ENCODE measurements at places on chromosomes 3 and 15.

GRCh38 chr3:77933926-77934325 is 894.0 kb downstream of the ROBO2 start:
- no peak for DNase-seq

GRCh38 chr3:130935761-130936492 is 42.0 kb downstream of the ATP2C1 start:
- peak; percentile 38 for DNase-seq

GRCh38 chr15:71116366-71116765 is 1.1 kb downstream of the THSD4 start:
- no peak for DNase-seq

- DNase-seq = no peak
Observed at GRCh38 chr3:51544011-51544775, 5.7 kb downstream of the RAD54L2 start.

- DNase-seq = no peak
Observed at GRCh38 chr3:19183584-19183983, 35.3 kb downstream of the KCNH8 start.

GRCh38 chr15:33309602-33310276 is 1.0 kb upstream of the RYR3 start:
- DNase-seq = no peak

DNA sequence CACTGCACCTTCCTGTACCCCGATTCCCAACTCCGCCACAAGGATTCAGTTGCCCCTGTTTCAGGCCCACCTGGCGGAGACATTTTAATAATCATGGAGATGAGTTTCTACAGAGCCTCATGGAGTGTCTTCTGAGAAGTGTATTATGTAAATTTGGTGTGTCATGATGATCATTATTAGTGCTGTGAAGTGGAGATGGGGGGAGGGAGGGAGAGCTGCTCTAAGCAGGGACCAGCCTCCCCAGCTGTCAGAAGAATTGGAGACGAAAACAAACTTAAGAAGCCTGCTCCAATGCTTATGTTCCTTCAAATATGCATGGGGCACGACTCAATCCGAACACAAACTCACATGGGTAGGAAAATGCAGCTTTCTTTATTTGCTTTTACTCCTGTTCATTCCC is 127.8 kb downstream of the EPHB1 start:
- no peak for DNase-seq

- DNase-seq = no peak
Observed at GRCh38 chr3:72341920-72342319, 506.3 kb downstream of the SHQ1 start.

DNA sequence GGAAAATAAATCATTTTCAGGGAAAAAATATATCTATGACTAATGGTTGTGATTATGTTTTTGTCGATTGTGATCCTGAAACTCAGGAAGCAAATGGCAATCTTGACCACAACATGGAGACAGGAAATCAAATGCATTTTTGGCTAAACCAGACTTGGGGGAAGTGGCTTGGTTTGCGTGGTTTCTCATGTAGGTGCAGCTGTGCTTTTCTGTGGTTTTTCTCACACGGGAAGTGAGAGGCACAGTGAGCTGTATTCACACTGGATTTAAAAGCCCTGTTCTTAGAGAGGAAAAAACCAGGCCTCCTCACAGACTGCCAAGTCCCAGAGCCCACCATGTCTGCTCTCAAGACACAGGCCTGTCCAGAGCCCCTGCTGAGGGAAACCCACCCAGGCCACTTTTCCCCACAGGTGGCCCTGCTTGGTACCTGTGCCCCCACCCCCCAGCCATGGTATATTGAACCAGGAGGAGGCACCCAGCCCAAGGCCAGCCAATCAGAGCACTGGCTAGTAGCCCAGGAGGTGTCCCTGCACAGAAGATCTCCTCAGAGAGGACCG is 46.1 kb downstream of the BTD start:
- DNase-seq = peak; percentile 97

GRCh38 chr15:41691471-41691870 is 31.3 kb downstream of the MGA start:
- no peak for DNase-seq

- no peak for DNase-seq
Observed at GRCh38 chr3:56800832-56801661, 702 bp downstream of the ARHGEF3 start.

GRCh38 chr15:44710236-44711095 is 657 bp downstream of the PATL2 start:
- DNase-seq = no peak

GRCh38 chr3:139630542-139630941 is 47.2 kb downstream of the NMNAT3 start:
- no peak for DNase-seq

DNA sequence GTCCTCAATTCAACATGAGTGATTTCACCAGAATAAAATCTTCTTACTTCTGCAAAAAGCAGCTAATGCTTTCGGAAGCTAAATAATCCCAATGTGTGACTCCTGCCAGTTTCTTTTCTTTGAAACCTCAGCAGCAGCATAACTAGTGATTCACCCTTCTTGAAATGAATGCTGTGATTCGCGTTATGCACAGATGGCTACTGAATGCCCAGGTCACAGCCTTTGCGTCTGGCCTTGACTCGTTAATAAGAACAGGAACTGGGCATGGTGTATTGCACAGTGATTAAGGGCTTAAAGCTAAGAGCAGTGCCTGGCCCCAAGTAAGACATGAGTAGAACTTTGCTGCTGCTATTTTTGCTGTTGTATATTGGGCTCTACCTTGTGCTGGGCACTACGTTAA is 19.0 kb downstream of the CGNL1 start:
- peak; percentile 65 for DNase-seq

DNA sequence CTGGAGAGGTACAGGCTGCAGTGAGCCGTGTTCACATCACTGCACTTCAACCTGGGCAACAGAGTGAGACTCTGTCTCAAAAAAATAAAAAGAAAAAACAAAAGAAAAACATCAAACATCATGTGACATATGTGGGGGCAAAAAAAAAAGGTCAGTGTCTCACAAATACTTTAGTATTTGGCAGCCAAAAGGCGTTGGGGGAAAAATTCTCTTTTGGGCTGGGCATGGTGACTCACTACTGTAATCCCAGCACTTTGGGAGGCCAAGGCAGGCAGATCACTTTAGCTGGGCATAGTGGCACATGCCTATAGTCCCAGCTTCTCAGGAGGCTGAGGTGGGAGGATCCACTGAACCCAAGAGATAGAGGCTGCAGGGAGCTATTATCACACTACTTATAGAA is 47.6 kb downstream of the TMCC1 start:
- no peak for DNase-seq

DNA sequence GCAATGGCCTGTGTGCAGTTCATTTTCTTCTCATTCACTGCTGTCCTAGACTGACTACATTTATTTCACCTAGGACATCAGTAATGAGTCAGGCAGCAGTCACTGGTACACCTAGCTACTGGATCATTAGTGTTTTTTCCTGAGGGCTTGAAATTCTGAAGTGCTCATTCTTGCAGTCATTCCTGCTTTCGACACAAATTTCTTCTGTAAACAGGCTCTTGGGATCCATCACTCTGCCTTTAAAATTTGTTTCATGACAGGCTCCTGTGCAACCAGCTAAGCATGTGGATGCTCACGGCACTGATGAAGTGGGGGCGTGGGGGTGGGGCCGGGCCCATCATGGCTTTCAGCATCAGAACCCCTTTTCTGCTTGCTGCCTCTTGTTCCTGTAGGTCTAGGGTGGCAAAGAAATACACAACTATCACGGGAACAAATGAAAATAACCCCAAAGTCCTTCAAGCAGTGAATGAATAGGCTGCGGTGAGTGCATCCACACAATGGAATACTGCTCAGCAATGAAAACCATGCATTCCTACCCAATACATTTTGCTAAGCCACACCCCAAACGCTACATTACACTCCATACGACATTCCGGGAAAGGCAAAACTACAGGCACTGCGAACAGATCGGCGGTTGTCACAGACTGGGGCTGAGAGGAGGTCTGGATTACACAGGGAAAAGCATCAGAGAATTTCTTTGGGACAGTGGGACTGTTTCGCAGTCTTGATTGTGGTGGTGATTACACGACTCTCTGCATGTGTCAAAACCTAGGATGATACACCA is 9.3 kb upstream of the MELTF start:
- no peak for DNase-seq

DNA sequence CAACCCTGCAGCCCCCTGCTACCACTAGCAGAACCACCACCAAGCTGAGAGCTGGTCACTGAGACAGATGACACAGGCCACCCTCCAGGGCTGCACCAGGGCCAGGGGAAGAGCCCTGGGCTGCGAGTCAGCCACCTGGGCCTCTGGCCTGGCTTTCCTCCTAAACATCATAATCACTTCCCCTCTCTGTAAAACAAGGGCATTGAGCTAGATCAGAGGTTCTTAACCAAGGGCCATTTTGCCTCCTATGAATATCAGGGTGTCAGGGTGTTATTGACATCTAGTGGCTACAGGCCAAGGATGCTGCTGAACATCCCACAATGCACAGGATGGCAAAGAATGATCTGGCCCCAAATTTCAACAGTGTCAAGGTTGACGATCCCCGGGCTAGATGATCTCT is 25.2 kb downstream of the TLE3 start:
- no peak for DNase-seq

DNA sequence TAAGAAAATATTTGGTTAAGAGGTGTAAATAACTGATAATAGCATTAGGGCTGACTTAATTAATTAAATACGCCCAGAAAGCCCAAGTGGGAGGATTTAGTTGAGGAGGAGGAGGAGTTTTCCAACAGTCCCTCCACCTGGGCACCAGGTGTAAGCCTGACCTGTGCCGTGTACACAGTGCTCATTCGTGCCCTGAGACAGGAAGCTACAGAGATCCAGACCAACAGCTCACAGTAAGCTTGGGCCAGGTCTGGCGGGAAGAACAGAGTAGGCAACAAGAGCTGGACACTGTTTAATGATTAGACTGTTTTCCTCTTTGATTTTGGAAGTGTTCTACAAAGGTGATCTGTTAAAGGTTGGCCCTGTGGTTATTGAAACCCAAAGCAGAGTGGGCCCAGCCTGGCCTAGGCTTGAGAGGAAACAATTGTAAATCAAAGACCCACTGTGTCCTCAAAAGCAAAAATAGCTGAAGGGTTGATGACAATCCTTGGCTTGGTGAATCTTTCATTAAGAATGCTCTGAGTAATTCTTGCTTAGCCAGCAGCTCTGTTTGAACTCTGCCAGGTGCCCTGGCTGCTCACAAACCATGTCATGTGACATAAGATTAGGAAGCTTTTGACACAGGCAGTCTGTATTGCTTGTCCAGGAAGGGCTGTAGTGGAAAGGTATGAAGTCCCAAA is 13.8 kb downstream of the SQOR start:
- no peak for DNase-seq

GRCh38 chr3:10121064-10121463 is 5.6 kb downstream of the BRK1 start:
- DNase-seq = no peak

GRCh38 chr15:59133929-59134427 is 29.0 kb downstream of the CCNB2 start:
- no peak for DNase-seq

DNA sequence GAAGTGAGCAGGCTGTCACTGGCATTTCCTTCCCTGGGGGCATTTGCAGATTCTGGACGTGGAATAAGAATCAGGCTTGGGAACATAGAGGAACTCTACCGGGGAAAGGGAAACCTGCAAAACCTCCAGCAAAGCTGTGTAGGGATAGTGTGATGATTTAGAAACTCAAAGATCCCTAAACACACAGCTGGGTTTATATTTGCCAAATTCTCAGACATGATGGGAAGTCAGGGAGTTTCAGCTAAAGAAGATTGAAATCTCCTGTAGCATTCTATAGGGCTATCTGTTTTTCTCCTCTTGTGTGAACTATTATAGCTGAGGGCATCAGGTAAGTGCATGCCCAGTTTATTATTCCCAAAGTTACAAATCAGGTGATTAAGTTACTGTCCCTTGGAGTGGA is 9.2 kb upstream of the CLEC3B start:
- no peak for DNase-seq

DNA sequence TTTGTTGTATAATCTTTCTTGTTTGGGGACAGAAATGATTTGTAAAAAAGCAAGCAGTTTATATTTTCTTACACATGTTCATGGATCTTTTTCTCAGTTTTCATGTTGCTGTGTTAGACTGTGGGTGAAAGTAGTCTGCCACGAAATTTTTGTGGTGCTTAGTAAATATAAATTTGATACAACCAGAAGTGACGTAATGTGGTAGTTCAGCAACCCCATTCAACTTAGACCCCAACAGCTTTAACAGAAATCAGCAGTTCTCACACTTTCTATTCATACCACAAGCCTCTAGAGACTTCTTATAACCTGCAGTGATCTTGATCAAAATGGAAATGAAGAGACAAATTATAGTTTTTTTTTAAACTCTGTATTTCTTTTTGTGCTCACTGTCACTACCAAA is 120.2 kb upstream of the IGSF10 start:
- DNase-seq = no peak

DNA sequence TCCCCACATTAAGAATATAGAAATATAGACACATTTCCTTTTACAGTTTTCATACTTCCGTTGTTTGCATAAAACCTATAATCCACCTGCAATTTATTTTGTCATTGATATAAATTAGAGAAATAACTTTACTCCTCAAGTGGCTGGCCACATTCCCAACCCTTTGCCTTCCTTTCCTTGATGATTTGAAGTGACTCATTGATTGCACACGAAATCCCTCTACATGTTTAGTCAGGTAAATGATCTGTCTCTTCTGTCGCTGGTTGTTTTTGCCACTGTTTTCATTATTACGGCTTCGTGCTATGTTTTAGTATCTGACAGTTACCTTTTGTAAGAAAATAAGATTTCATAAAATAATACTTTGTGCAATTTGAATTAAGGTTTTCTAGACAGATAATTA is 272.2 kb upstream of the NR2E3 start:
- no peak for DNase-seq

DNA sequence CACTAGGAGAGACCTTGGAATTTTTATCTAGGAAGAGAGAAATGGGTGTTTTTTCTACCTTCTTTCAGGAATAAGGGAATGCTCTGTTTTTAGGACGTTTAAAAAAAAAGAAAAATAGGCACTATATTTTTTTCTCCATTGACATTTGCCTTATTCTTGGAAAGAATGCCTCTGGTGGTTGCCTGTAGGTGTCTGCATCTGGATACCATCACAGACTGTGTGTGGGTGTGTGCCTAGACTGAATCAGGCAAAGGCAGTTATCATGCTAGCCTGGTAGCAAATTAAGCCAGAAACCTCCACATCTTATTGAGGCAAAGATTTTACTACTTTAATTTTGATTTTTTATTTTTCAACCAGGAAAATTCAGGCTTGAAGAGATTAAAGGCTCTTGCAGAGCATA is 513.6 kb upstream of the KCNMB2 start:
- no peak for DNase-seq

- no peak for DNase-seq
Observed at GRCh38 chr3:49924683-49925082, 4.9 kb downstream of the MON1A start.

DNA sequence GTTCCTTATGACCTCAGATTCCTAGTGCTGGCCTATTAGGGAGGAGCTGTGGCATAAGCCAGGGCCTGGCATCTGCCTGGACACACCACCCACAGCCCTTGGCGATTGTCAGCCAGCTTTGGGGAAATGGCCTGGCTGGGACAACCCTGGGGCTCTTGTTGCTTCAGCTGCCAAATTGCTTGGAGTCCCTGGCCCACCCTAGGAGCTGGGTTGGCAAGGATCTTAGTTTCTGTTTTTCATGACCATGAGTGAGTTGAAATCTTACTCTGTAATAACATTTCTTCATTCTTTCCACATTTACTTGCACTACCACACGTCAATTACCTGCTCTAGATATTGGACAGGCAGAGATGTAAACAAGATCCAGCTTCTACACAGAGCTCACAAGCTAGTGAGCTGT is 1.9 kb upstream of the MYZAP start:
- DNase-seq = no peak

- no peak for DNase-seq
Observed at GRCh38 chr15:86857701-86858100, 778.0 kb downstream of the AGBL1 start.
